ENCODE measurements at places on chromosomes 1 and 21.

- no peak for DNase-seq
Measured at GRCh38 chr1:103497404-103497803, 28.1 kb upstream of the RNPC3 start.

- no peak for DNase-seq
Measured at GRCh38 chr1:217590598-217590997, 40.3 kb downstream of the GPATCH2 start.

- no peak for DNase-seq
Measured at GRCh38 chr1:155777582-155777981, 79.4 kb downstream of the GON4L start.

DNA sequence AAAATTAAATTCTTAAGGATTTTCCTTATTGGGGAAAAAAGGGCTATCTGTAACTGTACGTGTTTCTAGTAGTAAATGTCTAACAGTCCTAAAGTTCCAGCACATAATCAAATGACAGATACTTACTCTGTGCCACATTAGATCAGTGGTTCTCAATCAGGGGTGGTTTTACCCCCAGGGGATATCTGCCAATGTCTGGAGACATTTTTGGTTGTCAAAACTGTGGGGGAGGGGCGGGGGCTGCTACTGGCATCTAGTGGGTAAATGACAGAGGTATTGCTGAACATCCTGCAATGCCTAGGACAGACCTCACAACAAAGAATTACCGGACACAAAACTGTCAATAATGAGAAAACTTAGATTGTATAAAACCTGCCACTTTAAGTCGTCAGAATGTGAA lies 33.4 kb upstream of the PTPRC start:
- DNase-seq = no peak

DNA sequence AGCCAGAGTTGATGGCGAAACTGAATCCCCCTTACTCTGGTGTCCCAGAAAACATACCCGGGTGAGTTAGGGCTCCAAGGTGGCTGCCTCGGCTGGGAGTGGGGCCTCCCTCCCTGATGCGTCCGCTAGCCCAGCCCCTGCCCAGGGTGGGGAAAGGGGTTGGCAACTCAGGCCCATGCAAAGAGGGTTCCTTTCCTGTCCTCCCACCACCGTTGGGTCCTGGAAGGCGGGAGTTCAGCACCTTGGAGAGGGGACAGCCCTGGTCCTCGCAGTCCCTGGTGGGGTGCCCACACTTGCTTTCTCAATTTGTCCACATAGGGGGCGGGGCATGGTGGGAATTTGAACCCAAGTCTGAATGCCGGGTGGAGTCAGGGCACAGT lies 6.1 kb downstream of the SRM start:
- no peak for DNase-seq

DNA sequence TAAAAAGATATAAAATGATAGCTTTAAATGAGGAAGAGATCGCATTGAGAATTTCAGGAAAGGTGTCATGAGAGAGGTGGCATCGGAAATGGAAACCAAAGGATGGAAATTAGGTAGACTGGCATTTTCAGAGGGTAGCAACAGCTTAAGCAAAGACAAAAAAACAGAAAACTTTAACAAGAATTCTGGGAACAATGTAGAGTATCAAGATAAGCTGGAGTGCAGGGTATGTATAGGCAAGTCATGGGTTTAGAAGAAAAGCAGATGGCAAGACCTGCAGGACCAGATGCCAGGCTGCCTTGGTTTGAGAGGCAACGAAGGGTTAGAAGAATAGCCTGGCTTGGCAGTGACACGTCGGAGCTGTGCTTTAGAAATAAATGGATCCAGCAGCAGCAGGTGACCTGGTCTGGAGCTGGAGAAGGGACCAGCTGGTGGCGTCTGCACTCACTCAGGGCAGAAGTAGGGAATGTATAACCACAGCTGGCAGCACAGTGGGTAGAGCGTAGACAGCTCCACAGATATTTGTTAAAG lies 149.4 kb upstream of the TIAM1 start:
- no peak for DNase-seq

DNA sequence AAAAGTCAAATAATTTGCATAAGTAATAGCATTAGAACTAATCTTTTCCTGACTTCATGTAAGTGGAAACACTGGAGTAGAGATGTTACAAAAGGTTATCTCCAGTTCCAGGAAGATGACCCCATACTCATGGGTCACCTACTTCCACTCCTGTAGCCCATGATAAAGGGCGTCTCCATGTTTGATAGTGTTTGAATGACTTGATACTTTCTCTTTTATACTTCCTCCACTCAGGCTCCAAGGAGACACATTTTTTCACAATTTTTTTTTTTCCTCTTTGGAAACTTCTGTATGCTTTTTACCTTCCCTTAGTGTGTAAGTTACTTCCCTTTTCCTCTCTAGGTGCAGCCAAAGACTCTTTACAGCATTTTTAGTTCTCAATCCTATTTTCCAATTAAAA lies 382.1 kb upstream of the B3GALT2 start:
- DNase-seq = no peak

DNA sequence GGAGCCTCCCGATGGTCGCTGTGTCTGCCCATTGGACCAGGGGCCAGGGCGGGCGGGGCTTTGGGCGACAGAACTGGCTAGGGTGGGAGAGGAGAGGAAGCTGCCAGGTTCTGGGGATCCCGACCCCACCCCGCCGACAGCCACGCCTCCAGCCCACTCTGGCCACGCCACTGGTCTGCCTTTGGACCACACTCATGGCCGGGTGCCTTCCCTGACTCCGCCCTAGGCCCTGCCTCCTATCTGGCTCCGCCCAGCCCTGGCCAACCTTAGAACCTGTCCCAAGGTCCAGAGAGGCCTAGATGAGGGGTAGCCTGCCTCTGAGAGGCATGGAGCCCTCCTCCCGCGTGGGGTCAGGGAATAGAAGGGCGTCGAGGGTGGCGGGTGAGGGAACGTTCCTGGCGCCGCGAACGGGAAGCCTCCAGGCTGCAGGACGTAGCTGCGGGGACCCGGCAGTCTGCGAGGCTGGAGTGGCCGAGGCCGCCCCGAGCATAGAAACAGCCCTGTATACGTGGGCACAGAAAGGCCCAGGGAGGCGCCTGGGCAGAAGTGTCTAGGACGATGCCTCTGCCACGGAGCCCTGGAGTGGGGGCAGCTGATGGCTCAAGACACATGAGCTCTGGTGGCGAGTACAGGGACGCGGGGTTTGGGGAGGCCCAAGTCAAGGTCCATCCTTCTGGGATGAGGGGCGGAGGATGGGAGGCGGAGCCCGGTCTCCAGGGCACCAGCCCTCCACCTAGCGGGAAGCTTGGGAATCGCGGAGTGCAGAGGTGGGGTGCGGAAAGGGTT lies 11.5 kb upstream of the COL16A1 start:
- DNase-seq = no peak

DNA sequence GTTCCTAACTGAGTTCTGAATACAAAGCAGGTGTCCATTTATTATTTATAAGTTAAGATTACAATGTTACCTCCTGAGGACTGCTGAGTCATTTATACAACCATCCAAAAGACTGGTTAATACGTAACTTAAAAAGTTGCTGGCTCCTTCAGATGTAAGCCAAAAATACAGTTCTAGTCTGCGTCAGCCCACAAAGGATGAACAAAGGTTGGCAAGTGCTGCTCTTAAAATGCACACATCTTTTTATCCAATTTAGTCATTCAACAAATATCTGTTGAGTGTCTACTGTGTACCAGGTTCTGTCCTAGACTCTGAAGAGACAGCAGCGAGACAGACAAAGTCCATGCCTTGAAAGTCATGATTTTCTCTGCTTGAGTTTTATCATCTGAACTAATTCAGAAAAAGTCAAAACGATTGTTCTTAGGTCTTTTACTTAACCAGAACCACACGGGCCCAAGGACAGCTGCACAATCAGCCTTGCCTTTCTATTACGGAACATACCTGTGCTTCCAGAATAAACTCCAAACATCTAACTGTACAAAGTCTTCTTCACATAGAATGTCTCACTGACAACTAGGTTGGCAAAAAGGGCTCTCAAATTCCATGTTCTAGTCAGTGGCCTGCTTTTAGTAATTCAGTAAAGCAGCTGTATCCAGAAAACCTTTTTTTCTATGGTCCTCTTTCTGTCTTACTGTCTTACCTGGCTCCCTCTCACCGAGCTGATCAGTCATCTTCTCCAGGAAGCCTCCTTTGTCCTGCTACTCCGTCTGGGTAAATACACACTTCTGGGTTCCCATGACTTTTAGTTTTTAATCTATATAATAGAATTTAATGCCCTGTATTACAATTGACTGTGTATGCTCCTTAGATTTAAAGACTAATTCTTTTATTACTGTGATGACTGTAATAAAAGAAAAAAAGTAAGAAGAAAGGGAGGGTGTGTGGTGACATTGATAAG lies 15.5 kb upstream of the CNN3 start:
- DNase-seq = no peak

GRCh38 chr1:70486676-70487458 lies 75.8 kb downstream of the CTH start:
- no peak for DNase-seq

DNA sequence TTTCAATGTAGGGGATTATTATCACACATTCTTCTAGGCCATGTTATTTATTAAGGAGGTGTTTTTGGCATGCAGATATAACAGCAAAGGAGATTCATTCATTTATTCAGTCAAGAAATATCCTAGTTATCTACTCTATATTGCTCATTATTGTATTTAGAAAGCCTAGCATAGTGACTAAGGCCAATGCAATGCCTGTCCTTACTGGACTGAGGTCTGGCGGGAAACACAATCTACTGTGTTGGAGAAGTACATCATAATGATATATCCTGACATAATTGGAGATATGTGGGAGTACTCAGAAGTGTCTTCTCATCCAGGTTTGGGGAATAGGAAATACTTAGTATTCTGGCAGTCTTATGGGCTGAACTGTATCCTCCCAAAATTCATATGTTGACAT lies 421.5 kb upstream of the USP24 start:
- DNase-seq = no peak
